ENCODE measurements at places on chromosomes 7 and 10.

DNA sequence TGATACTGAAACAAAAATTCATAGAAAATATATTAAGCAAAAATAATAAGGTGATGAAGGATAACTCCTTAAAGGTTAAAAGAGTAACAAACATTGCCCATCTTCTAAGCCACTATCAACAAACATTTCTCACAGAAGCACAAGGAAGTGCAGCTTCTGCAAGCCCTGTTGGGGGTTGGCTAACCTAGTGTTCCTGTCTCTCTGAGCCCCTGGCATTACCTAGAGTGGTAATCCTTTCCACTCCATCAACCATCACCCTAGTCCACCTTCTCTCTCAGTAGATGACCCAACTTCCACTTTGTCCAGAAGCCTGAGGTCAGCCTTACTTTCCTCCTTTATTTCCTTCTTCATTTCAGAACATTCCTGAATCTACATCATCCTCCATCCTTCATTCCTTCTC lies 59.7 kb downstream of the HIPK2 start:
- DNase-seq, result no peak

- no peak for DNase-seq
Observed at GRCh38 chr10:112767156-112767555, 182.9 kb upstream of the TCF7L2 start.

DNA sequence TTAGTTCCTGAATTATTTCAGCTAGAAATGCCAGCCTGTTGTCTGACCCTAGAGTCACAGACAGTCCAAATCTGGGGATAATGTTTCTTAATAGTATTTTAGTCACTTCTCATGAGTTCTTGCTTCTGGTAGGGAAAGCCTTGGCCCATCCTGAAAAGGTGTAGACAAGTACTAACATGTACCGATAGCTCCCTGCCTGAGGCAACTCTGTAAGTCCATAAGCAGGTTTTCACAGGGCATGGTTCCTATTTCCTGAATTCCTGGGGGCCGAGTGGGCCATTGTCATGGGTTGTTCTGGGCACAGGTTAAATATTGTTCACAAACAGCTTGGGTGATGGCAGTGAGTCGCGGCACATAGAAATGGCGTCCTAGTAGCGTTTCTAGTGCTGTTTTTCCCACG lies 3.1 kb upstream of the ZNF117 start:
- no peak for DNase-seq

GRCh38 chr7:5672468-5672867 lies 109.0 kb downstream of the RNF216 start:
- DNase-seq, result no peak

GRCh38 chr7:30739691-30740090 lies 12.2 kb upstream of the INMT start:
- DNase-seq, result no peak

Data from T1000 (cell line).